ENCODE measurements at places on chromosomes 3 and 15.

DNA sequence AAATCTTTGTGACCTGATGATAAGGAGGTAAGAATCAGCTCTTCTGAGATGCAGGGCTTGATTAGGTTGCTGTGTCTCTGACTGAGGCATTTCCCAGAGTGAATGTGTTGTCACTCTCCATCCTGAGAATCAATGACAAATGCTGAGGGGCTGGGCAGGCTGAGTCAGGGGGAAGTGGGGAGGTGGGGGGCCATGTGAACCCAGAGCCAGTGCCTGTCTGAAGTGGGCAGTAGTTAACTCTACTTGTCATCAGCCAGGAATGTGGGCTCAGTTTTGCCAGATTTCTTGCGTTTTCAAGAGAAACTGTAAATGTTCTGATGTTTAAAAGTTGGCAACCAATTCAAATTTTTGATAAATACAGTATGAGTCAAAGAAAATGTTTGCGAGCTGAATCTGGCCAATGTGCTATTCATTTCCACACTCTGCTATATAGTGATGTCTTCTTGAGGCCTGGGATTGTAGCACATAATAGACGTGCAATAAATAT lies 3.1 kb upstream of the BNC1 start:
- no peak for DNase-seq

DNA sequence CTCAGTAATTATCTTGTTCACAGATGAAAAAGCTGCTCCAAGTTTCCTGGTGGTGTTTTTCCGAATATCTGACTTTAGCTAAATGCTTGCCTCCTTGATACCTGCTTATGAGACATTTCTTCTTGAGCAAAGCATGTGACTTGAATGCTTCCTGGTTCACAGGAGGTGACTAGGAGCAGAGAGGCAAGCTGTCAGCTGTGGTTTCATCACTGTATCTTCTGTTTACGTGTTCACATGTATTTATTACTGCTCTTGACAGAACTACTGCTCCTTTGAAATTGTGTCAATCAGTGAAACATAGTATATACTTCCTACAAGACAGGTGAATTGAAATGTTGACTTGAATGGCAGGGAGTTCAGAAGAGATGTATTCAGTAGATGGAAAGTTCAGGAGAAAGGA lies 8.9 kb upstream of the SPPL2A start:
- DNase-seq: no peak

DNA sequence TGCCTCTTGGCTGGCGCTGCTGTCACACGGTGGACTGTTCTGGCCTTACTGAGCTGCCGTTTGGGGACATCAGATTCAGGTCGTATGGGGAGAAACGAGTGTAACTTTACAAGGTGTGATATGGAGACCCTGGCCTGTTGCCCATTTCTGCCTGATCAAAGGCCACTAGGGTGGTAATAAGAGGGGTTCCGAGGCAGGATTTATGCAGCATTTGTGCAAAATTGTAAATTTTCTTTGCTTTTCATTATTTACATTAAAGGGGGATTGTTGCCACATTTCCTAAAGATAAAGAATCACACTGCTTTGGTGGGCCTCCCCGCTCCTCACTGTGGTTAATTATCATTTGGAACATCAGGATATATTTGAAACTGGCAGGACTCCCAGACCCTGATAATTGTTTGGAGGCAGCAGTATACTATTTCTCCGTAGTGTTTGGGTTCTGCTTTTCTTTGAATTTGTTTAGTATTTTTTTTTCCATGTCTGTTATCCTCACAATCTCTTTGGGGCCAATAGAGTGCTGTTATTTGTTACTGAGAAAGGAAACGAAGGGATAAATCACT lies 891 bp downstream of the NXPE3 start:
- no peak for DNase-seq

GRCh38 chr3:150603980-150604319 lies 829 bp downstream of the SELENOT start:
- no peak for DNase-seq

DNA sequence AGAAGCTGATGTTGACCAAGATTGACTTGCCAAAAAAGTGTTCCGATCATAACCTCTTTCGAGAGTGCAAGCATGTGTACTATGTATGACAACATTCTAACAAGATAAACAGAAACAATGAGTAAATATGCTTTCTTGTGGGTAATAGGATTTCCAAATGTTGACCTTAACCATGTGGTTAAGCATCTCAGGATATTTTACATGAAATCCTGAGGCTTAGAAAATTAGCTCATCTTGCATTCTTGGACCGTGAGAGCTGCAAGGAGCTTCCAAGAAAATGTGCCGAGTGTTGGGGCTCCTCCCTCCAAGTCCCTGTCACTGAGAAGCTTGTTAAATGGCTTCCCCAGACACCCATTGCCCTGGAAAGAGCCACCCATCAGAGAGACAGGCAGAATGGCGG lies 50.1 kb downstream of the C3orf20 start:
- no peak for DNase-seq

DNA sequence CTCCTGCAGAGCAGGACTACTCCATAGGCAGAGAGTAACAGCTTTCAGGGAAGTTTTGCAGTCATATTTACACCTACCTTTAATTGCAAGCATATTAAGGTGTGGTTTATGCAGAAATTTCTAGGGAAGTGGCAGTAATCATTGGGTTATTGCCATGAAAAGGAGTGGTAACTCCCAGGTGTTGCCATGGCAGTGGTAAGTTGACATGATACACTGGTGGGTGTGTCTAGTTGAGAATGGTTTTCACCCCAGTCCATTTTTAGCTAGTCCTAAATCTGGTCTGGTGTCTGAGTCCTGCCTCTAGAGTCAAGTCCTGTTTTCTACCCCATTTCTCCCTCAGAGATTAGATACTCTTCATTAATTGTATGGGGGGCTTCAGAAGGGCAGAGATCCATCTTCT lies 128.4 kb upstream of the GMNC start:
- DNase-seq: no peak

GRCh38 chr3:176378789-176379188 lies 818.5 kb downstream of the TBL1XR1 start:
- no peak for DNase-seq

GRCh38 chr15:50890751-50891150 lies 17.7 kb upstream of the AP4E1 start:
- no peak for DNase-seq

DNA sequence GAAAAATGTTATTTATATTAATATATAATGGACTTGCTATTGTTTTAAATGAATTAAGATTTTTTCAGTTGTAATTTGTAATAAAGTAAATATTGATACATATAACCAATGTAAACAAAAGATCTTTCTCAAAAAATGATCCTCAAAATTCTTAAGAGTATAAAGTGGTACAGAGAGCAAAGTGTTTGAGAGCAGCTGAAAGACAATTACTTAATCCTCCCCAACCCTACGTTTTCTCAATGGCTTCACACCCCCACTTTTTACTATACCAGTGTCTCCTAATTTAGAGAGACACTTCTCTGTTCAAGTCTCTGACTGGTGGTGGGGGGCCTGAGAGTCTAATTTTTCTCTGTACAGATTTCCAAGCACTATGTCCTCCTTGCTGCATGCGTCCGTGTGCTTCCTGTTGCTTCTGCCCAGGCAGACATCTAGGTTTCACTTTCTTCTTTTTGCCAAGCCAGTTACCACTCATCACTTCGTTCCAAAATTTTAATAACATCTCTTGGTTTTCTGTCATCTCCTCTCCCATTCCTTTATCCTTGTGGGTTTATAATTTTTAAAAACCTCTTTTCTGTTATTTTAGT lies 276.3 kb upstream of the DNAJC19 start:
- DNase-seq: no peak

DNA sequence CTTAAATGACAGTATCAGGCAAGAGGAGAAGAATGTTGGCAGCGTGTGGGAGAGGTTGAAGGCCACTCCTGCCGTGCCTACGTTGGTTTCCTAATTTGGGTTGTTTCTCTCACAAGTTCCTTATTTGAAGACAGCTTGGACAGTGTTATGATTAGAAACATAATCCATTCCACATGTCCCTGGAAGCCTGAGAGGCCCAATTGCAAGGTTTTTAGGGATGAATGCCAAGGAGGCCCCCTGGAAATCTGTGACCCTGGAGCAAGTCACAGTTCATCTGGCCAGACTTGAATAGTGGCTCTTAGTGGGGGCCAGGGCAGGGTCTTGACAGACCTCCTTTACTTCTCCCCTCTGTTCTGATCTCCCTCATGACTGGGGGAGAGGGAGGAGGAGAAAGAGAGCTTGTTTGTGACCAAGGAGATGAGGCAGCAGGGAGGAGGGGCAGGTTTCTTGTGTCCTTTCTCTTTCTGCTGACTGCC lies 584.4 kb upstream of the TBL1XR1 start:
- no peak for DNase-seq

DNA sequence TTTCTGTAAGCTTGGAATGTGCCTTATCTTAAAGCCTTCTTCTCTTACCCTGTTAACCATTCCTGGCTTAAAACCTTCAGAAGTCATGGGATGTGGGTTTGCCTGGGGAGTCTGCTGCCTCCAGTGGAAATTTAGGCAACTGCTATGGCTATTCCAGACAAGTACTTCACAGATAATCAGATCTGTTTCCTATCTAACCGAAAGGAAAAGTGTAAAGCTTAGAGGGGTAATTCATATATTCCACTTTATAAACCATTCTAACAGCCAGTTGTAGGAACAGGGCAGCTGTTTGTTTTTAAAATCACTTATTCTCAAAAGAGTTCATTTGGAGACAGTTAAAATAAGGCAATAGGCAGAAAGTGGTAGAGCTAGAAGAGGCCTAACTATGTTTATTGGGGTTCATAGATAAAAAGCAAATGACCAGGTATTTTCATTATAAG lies 219.9 kb downstream of the TCF12 start:
- no peak for DNase-seq

DNA sequence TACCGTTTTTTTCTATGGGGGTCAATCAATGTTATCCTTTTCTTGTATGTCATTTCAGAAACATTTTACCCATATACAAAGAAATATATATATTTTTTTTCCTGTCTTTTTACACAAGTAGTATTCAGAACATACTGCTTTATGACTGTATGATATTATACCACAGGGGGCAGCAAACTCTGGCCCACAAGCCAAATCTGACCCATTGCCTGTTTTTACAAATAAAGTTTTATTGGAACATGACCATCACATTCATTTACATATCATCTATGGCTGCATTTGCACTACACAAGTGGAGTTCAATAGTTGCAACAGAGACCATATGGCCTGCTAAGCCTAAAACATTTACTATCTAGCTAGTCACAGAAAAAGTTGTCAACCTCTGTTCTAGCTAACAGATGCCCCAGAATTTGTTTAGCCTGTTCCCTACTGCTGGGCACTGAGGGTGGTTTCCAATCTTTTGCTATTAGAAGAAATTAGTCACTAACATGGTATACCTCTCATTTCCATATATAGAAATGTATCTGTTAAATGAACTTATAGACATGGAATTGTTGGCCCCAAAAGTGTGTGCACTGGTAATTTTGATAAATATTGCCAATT lies 57.7 kb downstream of the BFSP2 start:
- DNase-seq: no peak

GRCh38 chr15:80844011-80844732 lies 65.0 kb downstream of the CEMIP start:
- DNase-seq: no peak

GRCh38 chr15:63655683-63656372 lies 58.6 kb downstream of the FBXL22 start:
- no peak for DNase-seq

- DNase-seq: no peak
Measured at GRCh38 chr3:2390926-2391532, 292.4 kb downstream of the CNTN4 start.

GRCh38 chr15:95558131-95558530 lies 772.4 kb upstream of the NR2F2 start:
- no peak for DNase-seq

- DNase-seq: no peak
Measured at GRCh38 chr15:29449136-29449535, 179.5 kb upstream of the NSMCE3 start.

- DNase-seq: no peak
Measured at GRCh38 chr3:159910991-159911663, 77.5 kb upstream of the IL12A start.

GRCh38 chr3:64332459-64333350 lies 107.4 kb upstream of the PRICKLE2 start:
- DNase-seq: no peak

DNA sequence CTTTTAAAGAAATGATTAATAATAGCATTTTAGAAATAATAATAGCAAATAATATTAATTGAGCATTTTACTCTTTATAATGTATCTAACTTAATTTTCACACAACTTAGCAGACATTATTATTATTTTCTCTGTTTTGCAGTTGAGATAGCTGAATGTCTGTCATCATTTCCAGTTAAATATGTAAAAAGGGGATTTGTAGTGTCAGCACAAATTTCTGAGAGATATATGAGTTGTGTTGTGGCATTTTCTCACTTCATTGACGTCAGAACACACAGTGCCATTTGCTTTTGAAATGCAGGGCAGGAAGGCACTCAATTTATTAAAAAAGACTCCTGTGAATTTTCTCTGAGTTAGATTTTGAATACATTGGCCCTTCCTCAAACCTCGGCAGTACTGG lies 111.0 kb downstream of the GRM7 start:
- no peak for DNase-seq

DNA sequence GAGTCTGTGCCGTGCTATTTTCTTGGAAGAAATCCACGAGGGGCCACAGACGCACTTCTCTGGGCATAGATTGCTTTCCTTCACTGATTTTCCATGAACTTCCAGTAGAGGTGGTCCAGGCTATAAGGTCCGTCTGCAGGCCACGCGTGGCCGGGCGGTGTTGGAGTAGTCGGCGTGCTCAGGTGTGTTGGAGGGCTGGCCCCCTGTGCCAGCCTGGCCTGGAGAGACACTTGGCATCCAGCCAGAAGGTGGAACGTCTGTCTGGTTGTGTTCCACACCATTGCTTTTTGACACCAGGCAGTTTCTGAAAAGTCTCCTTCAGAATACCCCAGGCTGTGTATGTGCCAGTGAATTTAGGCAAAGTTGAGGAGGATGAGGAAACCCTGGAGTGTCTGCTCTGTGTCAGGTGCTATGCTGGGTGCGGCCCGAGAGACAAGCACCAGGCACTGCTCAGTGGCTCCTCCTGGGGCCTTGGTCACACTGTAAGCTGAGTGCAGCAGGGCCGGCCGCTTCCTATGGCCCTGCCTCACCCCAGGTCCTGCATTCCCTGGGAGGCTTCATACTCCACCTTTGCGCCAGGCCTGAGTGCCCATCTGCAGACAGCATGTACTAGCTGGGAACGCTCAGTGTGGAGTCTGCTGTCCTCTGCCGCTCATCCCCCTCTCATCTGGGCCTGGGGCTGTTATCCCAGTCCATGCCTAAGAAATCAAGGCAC lies 52.1 kb upstream of the TAMM41 start:
- no peak for DNase-seq

DNA sequence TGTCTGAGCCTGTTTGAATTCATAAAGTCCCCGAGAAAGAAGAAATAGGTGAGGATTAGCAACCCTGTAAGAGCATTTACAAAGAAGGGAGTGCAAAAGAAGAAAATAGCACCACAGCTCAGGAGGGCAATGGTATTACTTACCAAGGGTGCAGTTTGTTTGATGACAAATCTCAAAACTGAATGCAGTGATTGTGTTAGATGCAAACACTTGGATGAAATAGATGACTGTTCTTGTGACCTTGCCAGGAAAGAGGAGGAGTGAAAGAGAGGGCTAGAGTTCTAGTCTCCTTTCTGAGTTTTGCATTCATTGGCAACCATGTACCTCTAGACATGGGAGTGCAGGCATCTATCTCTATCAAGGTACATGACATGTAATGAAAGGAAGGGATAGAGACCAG lies 1030.8 kb upstream of the CFAP20DC start:
- DNase-seq: no peak

GRCh38 chr3:137191133-137191923 lies 233.5 kb downstream of the IL20RB start:
- DNase-seq: no peak

GRCh38 chr3:157407769-157408168 lies 28.9 kb upstream of the PTX3 start:
- no peak for DNase-seq
